ENCODE measurements at places on chromosomes 4 and X.

GRCh38 chr4:71269233-71269632, 69.6 kb upstream of the SLC4A4 start:
- no peak for DNase-seq

DNA sequence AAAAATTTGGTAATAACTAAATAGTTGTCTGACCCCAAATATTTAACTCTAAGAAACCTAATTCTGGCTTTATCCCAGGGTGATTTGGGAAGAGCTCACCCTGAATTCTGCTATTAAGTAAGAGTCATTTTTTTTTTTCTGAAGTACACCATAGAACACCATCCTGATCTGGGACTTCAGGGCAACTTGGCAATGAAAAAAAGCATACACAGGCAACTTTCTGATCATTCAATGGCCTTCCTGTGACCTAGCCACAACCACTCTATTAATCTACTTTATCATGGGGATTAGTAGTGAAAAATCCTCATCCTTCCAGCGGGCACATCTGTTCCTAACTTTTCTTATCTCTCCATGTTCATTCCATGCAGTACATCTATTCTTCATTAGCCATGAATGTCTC, 333.2 kb upstream of the MAD2L1 start:
- no peak for DNase-seq

- DNase-seq, result peak; percentile 37
Measured at GRCh38 chrX:71253253-71254091, 468 bp downstream of the ZMYM3 start.

- no peak for DNase-seq
Measured at GRCh38 chr4:173521467-173522159, 8.4 kb downstream of the HAND2 start.

DNA sequence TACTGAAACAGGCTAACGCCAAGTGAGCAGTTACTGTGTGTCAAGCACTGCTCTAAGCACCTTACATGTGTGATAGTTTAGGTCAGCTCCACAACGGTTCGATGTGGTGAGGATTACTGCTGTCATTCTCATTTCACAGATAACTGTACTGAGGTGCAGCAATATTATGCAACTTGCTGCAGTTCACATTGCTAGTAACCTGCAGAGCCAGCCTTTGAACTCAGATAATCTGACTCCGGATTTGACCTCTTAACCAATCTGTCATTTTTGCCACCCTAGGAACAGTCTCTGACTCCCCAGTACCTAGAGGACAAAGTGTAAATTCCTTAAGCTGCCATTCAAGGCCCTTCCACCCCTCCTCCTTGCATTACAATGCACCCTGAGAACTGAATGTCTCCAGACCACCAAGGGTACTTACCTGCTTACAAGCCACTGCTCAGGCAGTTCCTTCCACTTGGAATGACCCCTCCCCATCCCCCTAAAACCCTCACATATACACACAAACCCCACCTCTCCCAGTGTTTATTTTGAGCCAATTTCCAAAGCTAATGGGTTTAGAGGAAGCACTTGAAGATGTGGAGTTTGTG, 24.9 kb downstream of the EFNB1 start:
- no peak for DNase-seq

DNA sequence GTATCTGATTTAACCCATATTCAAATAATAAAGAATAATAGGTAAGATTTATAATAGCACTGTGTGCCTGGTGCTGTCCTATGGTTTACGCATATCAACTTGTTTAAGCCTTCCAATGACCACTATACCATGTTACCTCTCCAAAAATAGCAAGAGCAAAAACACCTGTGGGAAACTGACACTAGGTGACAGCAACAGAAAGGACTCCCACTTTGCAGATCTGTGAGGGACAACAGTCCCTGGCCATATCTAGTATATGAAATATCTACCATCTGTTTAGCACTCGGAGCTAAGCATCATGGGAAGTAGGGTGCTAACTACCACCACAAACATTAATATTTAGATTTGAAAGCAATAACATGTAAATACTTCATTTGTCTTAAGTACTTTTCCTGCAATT, 55.7 kb upstream of the TXK start:
- DNase-seq, result no peak

GRCh38 chrX:50081282-50081889, 119.4 kb downstream of the AKAP4 start:
- no peak for DNase-seq

DNA sequence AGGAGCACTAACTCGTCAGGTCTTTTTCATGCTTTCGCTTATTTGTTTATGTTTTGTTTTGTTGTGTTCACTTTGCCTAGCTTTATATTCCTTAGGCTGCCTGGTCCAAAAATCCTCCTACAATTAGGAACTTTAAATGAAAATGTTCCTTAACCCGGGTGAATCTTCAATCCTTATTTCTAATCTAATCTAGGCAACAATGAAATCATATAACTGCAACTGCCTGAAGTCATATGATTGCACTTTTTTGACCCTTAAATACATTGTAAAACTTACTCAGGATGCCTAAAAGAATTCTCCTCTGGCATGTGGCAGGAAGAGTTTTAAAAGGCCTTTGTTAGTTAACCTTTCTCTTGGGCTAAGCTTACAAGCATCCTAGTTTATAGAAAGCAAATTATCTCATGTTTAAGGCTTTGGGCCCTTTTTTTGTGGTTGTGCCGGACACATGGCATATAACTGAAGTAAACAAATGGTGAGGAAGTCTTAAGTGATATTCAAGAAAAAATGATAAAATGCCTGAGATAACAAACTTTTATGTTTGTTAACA, 279.4 kb downstream of the FAT4 start:
- DNase-seq, result no peak

DNA sequence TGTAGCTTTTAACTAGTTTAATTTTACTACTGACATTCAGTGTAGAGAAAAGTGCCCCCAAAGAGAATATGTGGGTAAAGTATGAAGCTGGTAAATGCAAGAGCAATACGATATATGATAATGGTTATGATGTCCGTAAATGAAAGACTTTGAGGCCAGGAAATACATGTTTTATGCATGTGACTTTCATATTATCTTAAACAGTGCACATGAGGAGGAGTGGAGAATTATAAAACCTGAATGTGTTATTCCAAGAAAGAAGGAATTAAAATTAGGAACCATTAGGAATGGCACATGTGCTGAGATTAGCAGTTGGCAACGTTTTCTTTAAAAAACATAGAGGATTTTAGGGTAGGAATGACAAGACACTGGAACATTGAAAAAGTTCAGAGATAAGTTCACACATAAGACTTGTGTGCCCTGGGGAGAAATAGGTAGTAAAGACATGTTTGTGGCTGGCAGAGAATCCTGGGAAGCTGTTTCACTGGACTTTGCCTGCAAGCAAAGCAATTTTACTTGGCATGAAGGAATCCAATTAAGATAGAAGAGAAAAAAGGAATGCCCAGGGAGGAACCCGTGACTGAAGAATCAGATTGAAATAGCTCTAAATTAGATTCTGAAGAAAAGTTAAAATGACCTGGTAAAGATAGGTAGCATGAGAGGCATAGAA, 20.0 kb downstream of the GK start:
- DNase-seq, result no peak

GRCh38 chr4:1009542-1010394, 1.7 kb upstream of the FGFRL1 start:
- DNase-seq, result peak; percentile 74

GRCh38 chr4:139267301-139267700, 12.7 kb downstream of the MGARP start:
- DNase-seq, result no peak

DNA sequence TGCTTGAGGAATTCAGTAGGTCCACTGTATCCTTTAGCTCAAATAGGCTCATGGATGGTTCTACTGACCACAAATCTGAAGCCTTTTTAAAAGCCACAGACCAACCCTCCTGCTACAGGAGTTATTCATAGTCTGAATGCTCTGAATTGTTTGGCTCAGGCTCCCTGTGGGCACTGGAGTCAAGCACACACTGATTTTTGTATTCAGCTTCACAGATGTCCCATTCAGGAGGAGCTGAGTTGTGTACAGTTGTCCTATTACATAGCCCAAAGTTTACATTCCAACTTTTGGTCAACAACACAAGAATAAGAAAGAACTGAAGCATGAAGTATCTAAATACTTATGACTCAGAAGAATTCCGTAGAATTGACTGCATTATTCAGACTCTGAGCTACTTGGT, 243.9 kb downstream of the UNC5C start:
- no peak for DNase-seq

GRCh38 chr4:107951551-107951950, 20.2 kb downstream of the CYP2U1 start:
- no peak for DNase-seq

DNA sequence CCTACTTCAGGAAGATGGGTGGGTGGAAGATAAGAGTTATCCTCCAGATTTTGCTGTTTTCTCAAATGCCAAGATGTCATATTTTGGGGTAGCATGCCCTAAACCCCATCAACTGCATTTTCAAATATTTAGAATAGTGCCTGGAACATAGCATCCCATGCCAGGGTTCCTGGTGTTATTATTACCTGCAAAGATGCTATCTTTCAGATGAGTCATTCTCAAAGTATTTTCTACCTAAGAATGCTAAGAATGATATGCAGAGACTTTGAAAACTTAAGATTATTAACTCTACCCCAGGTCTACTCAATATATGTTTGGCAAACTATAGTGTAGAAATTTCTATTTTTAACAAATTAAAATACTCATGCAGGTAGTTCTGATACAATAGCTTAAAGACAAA, 934.3 kb upstream of the SLIT2 start:
- DNase-seq, result no peak

- DNase-seq, result no peak
Measured at GRCh38 chrX:149462849-149463248, 42.3 kb downstream of the IDS start.

DNA sequence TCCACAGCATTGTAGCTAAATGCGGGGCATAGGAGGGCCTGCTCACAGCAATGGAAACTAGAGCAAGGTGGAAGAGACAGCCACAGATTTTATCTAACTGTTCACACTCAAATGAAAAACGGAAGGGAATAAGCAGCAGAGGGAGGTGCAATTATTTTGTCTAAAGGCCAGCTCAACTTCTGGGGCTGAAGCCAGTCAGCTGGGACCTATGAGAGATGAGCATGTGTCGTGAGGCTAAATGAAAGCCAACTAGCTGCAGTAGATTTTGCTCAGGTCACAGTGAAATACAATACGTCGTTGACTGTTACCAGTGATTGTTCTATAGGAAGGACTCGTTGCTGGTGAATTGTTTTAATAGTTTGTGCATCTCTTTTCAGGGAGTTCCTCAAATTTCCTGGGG, 26.4 kb upstream of the FGFBP2 start:
- no peak for DNase-seq

- DNase-seq, result no peak
Measured at GRCh38 chr4:140426610-140427105, 790 bp downstream of the CLGN start.

DNA sequence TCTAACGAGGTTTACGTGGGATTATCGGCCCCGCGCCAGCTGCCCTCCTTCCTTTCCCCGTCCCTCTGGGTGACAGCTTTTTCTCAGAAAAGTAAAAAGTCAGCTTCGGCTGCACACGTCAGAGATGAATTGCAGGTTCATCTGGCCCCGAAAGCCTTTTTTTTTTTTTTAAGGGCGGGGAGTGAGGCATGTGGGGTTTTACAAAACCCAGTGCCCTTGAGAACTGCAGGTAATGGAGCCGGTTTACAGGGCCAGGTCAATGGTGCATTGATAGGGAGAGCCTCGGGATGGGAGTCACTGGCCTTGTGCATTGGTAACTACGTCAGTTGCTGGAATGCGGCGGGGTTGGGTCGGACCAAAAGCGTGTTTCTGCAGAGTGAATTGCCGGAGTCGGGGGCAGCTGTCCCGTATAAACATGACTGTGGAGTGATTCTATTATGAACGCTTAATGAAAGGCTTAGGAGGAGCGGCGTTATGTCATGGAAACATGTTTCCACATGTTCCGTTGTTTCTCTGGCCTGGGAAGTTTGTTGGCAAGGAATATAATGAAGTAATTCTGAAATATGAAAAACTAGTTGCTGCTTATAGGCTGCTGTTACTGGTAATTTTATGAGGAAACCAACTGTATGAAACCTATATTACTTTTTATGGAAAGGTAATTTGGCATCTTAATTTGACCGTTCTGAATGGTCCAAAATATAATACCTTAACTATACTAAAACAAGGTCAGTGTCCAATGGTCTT, 1.1 kb downstream of the HSPA4L start:
- DNase-seq, result no peak

All from CD4-positive, alpha-beta T cell (primary cell).